ENCODE measurements at places on chromosomes 12 and 14.

DNA sequence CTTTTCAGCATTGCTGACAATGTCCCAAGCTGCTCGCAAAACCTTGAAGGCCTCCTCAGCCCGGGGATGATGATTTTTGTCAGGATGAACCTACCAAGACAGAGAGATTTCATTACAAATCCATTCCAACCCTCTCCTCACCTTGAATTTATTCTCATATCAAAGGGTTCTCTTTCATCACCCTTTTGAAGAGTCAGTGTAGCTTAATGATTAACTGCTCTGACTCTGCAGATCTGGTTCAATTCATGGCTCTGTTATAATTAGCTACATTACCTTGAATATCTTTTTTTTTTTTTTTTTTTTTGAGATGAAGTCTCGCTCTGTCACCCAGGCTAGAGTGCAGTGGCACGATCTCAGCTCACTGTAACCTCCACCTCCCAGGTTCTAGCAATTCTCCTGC is 5.6 kb downstream of the ORMDL2 start:
- no peak for DNase-seq

DNA sequence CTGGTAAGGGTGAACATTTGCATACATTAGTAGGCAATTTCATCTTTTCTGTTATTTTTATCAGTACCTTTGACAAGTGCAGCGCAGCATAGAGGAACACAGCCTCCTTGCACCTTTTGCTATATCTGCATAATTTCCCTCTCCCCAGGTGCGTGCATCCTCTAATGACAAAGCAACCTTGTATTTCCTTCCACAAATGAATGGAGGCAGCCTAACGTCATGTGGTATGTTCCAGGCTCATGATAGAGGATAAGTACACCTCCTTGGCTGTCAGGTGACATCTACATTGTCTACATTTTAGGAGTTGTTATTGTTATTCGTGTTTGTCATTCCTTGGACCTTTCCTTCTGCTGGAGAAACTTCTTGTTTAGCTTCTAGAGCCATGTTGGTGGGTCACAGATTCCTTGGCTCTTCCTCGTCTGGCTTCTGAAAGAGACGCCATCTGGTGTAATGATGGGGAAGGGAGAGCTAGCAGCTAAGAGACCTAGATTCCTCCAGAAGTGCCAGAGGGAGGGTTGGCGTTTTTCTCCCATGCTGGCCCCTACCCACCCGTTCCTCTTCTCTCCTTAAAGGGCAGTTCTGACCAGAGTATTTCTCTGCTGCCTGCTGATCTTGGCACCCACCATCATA is 37.0 kb downstream of the EVL start:
- DNase-seq = no peak

DNA sequence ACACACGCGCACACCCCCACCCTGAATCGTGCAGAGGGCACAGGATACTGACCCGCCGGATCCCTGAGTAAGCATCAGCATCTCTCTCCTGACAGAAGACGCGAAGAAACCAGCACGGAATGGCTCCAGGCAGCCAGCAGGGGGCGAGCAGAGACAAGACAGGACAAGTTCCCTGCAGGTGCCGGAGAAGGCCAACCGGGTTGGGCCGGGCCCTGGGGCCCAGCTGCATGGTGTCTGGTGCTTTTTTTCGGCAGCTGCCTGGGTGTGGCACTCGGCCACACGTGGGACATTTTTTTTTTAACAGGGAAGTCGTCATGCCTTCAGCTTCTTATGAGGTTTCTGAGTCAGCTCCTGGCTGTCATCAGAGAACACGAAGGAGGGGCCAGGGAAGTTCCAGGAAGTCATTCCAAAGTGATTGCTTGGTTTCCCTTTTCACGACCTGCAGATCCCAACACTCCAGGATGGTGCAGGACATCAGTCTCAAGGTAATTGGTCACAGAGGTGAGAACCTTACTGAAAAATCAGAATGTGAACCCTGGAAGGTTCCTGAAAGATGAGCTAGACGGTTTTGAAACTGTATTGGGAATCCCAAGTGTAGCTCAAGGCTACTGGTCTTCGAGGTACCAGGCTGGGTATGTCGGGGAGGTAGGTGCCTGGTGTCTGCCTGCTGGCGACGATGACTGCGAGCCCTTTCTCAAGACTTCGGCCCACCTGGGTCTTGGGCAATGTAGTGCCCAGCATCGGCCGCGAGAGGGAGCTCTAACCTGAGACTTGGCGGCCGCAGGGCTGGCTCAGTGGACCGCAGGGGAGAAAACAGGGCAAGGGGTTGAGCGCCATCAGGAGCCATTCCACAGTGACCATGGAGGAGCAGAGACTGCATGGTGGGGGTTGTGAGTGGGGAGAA is 190.8 kb upstream of the PRMT8 start:
- peak; percentile 55 for DNase-seq

DNA sequence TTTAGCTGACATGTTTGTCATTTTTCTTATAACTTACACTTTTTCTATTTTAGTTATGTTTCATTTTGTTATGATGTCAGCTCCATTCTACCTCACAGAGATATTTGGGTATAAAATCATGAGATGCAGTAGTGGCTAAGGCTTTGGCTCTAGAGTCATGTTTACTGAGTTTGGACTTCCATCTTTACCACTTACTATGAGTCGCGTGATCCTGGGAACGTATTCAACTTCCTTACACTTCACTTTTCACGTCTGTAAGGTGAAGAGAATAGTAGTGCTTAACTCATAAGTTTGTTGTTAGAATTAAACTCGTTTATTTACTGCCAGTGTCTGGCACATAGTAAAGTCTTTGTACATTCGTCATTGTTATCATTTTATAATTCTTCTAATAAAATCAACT is 126.3 kb downstream of the ERC1 start:
- DNase-seq = no peak

DNA sequence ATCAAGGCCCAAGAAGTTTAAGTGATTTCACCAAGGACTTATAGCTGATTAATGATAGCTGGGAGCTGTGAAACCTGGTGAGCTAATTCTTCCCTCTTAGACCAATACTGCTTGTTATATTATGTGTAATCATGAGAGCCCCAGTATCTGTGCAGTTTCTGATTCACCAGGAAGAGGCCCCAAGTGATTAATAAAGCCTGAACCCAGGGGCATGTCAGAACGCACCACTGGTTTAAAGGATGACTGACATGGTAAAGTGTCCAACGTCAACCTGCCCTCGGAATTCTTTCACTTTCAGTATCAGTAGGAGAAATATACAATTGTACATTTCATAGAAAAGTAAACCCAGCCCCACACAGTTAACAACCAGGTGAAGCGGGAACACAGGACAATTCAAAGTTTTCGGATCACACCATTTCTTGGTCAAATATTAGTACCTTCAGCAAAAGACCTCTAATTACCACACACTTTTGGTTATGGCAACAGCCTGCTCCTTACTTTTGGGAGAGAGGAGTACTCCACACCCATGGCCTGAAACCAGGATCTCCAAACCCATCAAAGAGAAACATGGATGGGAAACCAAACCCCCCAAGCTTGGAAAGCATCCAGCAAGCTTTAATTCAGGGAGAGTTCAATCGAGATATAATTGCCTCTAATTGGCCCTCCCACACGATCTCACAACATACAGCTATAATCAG is 28.5 kb downstream of the TMCC3 start:
- no peak for DNase-seq

DNA sequence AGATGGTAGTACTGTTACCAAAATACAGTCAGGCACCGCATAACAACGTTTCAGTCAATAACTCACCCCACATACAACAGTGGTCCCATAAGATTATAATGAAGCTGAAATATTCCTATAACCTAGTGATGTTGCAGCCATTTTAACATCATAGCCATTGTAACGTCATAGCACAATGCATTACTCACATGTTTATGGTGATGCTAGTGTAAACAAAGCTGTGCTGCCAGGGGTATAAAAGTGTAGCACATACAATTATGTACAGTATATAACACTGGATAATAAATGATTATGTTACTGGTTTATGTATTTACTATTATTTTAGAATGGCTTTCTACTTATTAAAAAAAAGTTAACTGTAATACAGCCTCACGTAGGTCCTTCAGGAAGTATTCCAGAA is 37.0 kb downstream of the GPR137C start:
- no peak for DNase-seq

- DNase-seq = peak; percentile 48
Observed at GRCh38 chr12:6964605-6965025, 5.8 kb downstream of the PHB2 start.

GRCh38 chr12:53057816-53058500 is 8.1 kb downstream of the TNS2 start:
- no peak for DNase-seq

DNA sequence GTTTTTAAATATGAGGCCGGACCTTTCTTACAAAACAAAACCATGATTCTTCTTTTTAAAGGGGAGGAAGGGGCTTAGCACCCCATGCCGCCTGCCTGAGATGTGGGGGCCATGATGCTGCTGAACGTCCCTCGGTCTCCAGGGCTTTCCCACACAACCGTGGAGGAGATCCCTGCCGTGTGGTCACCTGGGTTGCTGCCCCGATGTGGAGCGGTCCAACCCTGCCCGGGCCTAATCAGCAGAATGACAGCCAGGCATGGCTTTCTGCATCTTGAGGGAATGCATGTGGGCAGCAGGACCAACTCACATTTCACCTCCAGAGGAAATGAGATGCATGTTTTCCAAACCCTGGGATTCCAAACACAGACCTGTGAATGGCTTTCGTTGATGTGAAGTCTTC is 48.9 kb upstream of the C14orf180 start:
- no peak for DNase-seq

DNA sequence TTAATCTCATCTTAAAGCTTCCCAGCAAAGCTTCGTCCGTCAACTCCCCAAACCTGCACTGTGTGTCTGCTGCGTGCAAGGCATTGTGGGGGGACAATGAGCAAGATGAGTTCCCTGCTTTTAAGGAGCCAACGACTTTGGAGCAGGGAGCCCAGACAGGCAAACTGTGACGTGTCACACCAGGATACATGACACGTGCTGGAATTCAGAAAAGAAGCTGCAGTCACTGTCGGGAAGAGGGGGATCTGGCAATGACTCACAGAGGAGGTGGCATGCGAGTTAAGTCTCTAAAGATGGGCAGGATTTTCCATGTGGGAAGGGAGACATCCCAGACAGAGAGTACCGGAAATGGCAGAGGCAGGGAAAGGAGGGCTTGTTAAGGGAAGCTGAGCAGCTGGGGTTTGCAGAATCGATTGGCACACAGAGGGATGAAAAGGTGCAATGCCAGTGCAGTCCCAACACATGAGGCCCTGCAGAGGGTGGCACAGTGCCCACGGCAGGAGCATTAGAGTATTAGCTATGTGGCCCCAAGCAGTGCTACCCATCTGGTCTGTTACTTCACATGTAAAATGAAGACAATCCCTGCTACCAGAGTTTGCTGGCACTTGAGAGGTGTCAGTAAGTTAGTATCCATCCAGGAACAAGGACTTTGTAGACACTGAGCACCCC is 52.9 kb downstream of the SETD3 start:
- DNase-seq = no peak

DNA sequence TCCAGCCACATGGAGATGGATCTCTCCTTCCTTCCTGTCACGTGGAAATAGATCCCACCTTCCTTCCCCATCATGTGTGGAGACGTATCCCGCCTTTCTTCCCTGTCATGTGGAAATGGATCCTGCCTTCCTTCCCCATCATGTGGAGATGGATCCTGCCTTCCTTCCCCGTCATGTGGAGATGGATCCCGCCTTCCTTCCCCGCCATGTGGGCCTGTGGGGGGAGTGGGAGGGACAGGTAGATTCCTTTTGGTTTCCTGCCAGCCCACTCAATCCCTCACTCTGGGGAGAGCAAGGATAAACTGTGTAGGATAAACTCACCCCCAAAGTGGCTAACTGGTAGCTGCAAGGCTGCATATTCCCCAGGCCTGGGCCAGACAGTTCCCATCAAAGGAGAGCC is 31.7 kb upstream of the TDRD9 start:
- DNase-seq = no peak

DNA sequence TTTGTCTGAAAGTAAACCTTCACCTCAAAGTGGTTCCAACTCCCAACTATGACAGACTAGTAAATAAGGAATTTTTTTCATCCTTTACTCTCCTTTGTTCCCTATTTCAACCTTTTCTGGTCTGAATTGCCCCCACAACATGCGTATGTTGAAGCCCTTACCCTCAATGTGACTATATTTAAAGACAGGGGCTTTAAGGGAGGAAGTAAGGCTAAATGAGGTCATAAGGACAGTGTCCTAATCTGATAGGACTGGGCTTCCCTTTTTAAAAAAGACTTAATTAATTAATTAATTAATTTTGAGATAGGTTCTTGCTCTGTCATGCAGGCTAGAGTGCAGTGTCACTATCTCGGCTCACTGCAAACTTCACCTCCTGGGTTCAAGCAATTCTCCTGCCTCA is 86.3 kb downstream of the VCPKMT start:
- peak; percentile 61 for DNase-seq

DNA sequence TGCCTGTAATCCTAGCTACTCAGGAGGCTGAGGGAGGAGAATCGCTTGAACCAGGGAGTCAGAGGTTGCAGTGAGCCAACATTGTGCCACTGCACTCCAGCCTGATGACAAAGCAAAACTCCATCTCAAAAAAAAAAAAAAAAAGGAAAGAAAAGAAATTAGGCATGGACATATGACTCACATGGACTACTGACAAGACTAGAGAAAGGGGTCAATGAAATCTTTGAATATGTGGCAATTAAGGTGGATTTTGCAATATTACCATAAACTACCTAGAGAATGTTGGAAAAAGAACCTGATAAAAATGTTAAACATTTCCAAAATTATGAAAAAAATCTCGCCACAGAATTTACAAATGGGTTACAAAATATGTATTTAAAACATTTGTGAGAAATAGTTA is 873.6 kb downstream of the C12orf50 start:
- no peak for DNase-seq

DNA sequence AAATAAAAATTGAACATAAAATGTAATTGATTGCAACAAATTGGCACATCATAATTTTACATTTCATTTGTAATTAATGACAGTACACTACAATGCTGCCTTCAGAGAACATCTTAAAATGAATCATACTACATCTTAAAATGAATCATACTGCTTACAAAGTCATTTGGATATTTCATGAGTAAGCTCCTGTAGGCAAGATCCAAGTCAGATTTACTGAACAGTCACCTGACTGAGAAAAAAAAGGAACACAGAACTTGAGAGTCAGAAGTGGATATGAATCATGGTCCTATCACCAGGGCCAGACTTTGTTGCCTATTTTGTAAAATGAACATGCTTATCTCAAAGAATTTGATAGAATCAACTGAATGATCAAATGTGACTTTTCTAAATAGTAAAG is 32.7 kb upstream of the FBLN5 start:
- peak; percentile 9 for DNase-seq

DNA sequence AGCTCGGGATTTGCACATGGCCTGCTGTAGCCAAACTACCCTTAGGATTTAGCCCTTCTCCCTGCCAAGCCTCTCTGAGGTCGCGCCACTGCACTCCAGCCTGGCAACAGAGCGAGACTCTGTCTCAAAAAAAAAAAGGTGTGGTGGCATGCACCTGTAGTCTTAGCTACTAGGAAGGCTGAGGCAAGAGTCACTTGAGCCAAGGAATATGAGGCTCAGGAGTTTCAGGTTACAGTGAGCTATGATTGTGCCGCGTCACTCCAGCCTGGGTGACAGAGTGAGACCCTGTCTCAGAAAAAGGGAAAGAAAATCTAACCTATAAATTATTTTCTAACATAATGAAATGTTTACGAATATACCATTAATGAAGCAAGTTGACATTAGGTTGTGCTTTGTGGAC is 29.7 kb downstream of the ESRRB start:
- no peak for DNase-seq
